ENCODE measurements at places on chromosomes 3 and 15.

- DNase-seq, result no peak
These were observed 36.4 kb upstream of the BOC start for GRCh38 chr3:113174801-113175485.

GRCh38 chr3:23611737-23612295 is 193.9 kb upstream of the UBE2E1 start:
- DNase-seq, result no peak

- DNase-seq, result no peak
These were observed 2.4 kb downstream of the CIB1 start for GRCh38 chr15:90231028-90232017.

DNA sequence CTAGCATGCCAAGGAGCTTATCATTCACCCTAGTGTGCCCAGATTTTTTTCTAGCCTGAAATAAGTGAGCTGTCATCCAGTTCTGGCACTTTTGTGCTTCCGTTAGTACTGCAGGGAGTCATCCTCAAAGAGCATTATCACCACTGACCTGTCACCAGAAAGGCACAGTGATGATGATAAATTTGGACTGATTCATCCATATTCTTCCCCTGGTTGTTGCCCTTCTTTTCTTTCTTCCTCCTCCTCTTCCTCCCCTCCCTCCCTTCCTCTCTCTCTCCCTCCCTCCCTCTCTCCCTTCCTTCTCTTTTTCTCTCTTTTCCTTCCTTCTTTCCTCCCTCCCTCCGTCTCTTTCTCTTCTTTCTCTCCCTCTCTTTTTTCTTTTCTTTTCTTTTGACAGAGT is 21.3 kb downstream of the SLC35G2 start:
- DNase-seq, result no peak

DNA sequence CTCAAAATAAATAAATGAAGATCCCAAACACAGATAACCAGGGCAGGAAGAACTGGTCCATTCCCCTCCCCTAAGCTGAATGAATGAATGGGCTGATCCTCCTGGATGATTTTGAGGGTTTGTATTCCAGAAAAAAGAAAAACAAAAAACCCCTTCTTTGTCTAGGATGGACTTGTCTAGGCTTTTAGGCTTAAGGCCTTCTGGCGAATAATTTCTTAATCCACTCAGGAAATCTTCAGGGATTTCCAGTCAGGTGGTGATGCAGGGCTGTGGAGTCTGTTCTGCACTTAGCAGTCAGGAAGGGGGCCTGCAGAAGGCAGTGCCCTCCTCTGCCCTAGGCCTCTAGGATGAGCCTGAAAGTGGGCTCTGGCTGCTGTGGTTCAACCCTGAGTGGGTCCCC is 52.1 kb downstream of the BDH1 start:
- DNase-seq, result no peak

GRCh38 chr3:85270488-85270887 is 311.7 kb downstream of the CADM2 start:
- DNase-seq, result no peak

GRCh38 chr15:88440021-88440420 is 27.2 kb downstream of the MRPL46 start:
- no peak for DNase-seq
